ENCODE measurements at places on chromosomes 2 and 18.

- no peak for DNase-seq
Measured at GRCh38 chr2:56013475-56013874, 89.9 kb upstream of the EFEMP1 start.

DNA sequence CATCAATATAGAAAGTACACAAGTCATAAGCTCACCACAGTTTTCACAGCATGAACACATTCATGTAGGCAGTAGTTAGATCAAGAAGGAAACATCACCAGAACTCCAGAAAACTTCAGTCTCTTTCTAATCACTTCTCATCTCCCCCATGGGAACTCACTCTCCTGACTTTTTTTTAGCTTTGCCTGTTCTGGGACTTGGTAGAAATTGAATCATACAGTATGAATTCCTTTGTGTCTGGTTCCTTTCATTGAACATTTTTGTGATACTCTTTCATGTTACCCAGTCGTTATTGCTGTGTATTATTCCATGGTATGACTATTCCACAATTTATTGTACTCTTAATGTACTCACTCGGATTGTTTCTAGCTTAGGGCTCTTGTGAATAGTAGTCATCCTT lies 160.2 kb downstream of the TAF4B start:
- no peak for DNase-seq

DNA sequence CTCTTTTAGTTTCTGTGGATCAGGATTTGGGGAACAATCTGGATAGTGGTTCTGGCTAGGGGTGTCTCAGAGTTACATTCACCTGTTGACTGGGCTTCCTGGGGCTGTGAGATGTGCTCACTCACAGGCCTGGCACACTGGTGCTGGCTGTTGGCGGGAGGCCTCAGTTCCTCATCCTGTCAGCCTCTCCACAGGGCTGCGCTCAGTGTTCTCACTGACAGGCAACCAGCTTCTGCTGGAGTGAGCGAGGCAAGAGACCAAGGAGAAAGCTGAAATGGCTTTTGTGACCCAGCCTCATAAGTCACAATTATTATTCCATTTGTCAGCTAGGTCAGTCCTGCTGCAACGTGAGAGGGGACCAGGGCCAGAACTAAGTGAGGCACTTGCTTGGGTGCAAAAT lies 180.6 kb upstream of the GLI2 start:
- no peak for DNase-seq

DNA sequence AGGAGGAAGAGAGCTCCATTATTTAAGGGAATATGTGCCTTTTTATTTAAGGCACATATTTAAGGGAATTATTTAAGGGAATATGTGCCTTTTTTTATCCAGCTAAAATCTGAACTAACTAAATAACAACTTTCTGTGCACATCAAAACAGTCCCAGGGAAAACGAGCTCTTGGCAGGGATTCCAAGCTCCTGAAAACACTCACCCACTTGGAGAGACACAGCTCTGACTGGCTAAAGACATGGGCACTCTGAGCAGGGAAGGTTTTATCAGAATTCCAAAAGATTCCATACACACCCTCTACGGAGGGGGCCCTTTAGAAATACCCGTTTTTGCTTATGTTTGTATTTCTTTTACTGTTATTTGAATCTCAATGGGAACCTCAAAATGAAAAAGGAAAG lies 181.0 kb downstream of the ZNF516 start:
- DNase-seq, result no peak

DNA sequence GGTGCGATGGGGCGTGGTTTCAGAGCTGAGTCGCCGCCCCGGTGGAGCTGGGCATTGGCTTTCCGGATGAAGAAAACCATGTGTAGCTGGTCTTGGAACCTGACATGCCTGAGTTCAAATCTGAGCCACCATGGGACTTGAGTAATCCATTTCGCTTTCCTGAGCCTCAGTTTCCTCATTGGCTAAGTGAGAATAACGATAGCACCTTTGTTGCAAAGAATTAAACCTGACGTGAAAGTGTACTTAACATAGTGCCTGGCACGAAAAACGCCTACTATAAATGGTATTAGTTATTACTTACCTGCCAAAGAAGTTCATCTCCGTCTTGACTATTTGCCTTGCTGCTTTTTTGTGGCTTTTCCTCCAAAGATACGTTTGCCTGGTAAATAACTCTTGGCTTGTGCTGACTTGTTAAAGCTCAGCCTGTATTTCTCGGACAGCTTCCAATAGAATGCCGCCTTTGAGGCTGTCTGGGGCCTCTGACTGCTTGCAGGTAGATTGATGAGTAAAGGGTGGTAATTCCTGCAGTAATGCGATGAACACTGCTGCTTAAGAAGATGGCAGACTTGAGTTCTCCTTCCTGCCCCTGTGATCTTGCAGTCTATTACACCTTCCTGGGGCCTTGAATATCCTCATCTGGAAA lies 1.3 kb downstream of the CDCA7 start:
- no peak for DNase-seq

DNA sequence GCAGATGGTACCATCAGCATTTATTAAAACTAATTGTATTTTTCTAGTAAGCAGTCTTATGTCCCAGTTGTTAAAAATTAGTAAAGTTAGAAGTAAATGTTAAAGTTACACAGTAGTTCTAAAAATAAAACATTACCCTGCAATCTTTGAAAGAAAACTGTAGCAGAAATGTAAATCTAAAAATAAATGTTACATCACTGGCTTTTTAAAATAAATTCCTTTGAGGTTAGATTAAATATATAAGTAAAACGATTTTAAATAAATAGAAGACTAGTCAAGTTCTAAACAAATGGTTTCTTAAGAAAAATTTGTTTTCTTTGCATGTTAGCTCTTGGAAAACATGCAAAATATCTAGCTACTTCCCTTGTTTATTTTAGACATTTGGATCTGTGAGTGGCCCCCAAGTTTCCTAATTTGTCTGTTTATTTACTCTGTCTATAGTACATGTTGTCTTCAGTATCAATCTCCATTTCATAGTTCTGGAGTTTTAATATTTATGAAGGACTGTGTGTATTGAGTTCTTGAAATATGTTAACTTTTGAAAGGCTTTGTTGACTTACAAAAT lies 58.2 kb downstream of the GLS start:
- no peak for DNase-seq

DNA sequence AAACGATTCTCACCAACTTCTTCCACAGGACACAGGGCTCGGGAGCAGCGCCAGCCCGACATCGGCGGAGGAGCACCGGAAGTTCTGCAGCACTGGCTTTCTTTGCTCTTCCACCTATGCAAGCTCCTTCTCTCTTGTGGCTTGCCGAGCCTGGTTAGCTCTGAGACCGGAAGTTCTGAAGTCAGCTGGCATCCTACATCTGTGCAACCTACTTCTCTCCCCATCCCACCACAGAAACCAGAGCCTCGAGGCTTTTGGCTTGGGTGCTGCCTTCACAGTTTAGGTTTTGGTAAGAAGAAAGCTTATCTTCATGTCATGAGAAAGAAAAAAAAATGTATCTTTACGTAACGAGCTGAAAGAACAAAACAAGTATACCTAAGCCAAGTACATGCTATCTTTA lies 111.7 kb downstream of the ANKRD44 start:
- peak; percentile 78 for DNase-seq

- no peak for DNase-seq
Measured at GRCh38 chr2:134926231-134926931, 7.8 kb downstream of the CCNT2 start.

- DNase-seq, result no peak
Measured at GRCh38 chr18:55340998-55341397, 247.0 kb downstream of the TCF4 start.

DNA sequence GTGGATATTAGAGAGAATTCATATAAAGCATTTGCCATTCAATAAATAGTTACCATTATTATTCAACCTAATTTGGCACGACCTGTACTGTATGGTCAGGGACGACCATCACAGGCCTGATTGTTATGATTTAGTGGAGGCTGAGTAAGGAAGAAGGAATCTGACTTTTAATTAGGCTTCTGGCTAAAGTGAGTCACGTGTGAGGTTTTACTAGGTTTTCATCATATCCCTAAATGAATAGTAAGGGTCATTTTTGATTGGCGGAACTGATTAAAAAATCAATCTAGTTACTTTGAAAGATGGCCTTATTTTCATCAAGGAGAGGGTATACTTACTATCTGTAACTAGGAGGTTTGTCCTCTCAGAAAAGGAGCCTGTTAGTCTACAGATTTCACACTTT lies 143.4 kb downstream of the ADCYAP1 start:
- DNase-seq, result no peak

- DNase-seq, result no peak
Measured at GRCh38 chr18:42915299-42915698, 200.2 kb downstream of the RIT2 start.

DNA sequence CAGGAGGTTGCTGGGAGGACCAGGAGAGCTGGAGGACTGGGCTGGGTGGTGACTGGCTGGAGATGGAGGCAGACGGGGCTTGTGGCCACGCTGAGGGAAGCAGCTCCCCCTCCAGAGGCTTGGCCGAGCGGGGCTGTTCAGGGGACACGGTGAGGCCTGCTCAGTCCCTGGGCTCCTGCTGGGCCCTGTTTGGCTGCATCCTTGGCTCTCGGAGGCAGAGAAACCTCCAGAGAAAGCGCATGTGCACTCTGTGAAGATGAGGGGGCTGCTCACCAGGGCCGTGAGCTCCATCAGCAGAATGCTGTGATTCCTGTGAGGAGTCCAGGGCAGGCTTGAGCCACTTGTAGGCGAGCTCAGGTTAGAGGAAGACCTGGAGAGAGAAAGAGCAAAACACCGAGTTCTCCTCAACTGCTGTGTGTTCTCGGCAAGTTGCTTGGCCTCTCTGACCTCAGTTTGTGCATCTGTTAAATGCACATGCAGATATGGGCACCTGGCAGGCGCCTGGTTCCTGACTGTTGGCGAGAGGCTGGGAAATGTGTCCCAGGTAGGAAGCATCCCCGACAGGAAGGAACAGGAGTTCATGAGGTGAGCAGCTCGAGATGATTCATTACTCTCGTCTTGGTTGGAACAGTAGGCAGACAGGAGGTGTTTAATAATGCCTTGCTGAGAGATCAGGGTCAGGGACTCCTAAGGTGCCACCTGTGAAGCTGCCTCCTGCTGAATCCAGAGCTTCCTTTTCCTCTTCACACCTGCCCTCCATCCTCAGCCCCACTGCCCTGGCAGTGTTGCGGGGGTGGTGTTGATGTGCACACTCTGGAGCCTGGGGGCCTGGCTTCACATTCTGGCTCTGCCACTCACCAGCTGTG lies 941 bp downstream of the ZAP70 start:
- DNase-seq, result no peak

DNA sequence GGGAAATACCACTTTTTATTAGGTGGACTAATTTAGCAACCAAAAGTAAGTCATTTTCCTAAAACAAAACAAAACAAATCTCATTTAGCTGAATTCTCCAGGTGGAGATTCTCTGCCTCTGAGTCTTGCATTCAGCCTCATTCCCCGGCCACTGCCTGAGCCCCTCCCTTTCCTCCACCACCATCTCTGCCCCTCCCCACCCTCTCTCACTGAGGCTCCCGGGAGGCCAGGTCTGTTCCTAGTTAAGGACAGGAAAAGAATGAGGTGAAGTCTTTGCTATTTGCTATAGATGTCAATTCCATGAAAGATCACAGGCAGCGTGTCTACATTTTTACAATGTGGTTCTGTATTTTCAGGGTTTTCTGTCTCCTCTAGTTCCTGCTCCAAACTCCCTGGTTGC lies 83.0 kb upstream of the SOX11 start:
- no peak for DNase-seq

GRCh38 chr2:235940330-235940729 lies 227.9 kb downstream of the GBX2 start:
- no peak for DNase-seq

- DNase-seq, result no peak
Measured at GRCh38 chr18:2985628-2986027, 27.3 kb downstream of the LPIN2 start.

- no peak for DNase-seq
Measured at GRCh38 chr18:51255693-51256092, 58.2 kb upstream of the MEX3C start.

- DNase-seq, result no peak
Measured at GRCh38 chr2:60602828-60603532, 49.5 kb upstream of the BCL11A start.

DNA sequence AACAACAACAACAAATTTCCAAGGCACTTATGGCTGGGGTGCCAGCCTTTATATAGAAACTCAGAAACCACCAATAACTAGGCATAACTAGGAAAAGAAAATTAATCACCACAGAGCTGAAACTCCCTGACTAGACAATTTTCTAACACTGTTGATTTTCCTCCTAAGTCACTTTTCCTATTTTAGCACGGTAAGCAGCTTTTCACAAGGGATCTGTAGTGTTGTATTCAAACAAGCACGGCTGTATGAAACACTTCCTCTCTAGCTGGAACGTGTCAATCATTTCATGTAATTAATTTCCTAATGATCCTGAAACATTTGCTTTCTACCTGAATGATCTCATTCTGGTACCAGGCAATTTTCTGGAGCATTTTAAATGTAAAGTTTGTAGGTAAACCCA lies 645.0 kb downstream of the IRS1 start:
- no peak for DNase-seq

DNA sequence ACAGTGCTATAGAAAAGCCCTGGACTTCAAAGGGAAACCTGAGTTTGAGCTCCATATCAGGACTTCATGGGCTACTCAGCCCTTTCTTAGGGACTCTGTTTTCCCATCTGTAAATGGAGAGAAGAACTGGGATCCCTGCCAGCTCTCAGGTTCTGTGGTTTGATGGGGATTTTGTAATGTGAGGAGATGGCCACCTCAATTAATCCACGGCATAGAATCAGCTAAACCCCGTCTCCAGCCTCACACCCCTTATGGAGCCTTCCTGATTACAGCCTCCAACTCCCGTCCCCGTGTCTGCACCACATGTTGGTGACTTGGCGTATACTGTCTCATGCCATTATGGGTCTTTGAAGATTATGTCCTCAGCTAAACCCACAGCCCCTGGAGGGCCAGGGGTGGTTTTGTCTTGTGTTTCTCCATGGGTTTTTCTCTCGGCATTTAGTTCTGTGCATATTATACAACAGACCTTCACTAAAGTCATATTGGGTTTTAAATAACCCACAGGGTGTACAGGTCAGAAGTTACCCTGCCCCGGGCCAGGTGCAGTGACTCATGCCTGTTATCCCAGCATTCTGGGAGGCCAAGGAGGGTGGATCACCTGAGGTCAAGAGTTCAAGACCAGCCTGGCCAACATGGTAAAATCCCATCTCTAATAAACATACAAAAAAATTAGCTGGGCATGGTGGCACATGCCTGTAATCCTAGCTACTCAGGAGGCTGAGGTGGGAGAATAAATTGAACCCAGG lies 63.8 kb upstream of the PPP1CB start:
- no peak for DNase-seq

DNA sequence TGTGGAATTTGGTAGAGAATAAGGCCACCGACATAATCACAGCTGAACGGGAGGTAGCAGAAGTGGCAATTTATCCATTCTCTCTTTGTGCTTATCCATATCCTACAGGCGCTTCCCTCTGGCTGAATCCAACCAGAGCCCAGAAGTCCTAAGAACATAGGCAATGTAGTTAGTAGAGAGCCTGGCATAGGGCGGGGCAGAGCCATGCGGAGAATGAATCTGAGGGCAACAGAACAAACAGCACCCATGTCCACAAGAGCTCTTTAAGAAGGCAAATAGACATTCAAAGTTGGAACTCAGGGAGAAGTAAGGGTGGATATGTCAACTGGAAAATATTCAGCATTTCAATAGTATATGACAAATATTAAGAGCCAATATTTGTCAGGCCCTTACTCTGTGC lies 305.9 kb upstream of the VWC2L start:
- DNase-seq, result no peak

- DNase-seq, result no peak
Measured at GRCh38 chr2:119760956-119761275, 1.2 kb downstream of the PTPN4 start.

Measured in stimulated activated CD4-positive, alpha-beta T cell treated with anti-CD3 and anti-CD28 coated beads, Interleukin-4, amount 100 ng/mL, for 48 hours (primary cell).